Muscle of back (tissue), 13 donors: ENCODE measurements at places on chromosomes 3 and 15. TPM values are rescaled to one million over a fixed set of nuclear protein-coding genes. Genes with fewer than 3 reads are reported as not detected.

GRCh38 chr3:15726043-15726442, 71.7 kb downstream of the ANKRD28 start:
- DNase-seq: no peak

DNA sequence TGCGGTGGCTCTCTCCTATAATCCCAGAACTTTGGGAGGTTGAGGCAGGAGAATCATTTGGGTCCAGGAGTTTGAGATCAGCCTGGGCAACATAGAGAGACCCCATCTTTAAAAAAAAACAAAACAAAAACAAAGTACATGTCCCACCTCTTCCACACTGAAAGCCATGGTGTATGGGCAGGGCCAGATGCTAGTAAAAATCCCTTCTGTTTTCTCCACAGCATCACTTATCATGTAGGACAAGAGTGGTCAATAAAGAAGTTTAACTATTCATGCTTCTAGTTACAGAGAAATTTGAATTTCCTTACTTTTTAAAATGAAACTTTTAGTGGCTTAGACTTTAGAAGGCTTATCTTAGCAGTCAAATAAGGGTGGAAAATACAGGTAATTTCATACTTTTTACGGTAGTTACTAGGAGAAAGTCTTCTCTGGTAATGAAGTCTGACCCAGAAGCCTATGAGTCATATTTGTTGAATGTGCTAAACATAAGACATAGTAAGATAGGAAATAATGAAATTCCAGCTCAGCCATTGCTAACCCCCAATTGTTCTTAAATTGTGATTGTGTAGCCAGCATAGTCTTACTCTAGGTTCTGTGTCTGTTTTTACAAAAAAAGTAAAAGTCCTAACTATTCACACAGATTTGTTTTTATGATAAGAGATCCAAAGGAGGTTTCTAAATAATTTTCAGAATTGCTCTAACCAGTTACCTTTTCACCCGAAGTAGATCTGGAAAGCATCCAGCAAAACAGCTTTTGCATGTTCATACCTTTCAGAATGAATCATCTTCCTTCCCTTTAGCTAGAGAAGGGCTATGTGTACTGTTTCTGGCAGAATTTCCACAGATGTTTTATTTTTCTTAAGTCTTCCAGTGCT, 16.4 kb upstream of the ZNF609 start:
- DNase-seq: no peak

DNA sequence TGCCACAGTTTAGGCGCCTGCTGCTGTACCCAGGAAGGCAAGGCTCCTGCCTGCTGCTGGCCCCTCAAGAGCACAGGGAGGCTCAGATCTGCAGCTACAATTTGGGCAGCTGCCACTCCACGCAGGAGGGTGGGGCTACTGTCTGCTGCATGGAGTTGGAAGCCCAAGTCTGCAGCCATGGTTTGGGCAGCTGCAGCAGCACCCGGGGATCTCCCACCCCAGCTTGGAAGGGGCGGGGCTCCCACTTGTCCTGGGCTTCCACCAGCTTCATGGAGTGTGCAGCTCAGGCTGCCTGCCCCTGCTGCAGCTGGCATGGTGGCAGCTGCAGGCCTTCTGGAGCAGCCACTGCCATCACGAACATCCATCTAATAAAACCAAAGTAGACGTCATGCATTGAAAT, 512.9 kb downstream of the PYDC2 start:
- no peak for DNase-seq

- no peak for DNase-seq
Measured at GRCh38 chr15:95287720-95288103, 1042.8 kb upstream of the NR2F2 start.

DNA sequence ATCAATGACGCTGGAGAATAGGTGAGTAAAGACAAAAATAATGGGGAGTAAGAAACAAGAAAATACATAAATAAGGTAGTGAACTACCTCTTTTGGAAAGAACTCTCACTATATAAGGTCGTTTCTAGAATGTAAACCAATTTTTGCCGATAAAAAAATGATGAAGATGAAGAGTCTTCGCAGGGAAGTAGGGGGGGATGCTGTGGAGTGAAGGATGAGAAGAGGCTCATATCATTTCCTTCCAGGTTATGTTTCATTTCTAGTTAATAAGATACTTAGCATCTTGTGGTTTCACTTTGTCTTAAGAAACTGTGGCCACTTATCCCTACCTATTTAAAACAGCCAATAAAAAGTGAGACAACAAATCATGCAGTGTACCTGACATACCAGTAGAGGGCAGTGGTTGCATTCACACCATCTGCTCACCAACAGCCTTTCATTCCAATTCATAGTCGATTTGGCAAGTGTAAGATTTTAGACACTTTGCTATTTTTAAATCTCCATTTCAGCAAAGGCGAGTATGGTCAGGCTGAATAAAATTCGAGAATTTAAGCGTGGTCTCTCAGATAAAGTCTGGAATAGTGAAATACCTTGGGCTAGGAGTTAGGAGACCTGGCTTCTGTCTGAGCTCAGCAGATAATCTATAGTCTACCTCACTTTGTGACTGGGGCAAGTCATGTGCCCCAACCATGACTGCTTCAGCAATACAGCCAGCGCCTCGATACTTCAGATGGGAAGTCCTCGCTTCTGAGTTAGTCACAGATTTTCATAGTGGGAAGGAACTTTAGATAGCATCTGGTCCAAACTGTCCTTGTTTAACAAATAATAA, 28.9 kb upstream of the ICE2 start:
- DNase-seq: peak; percentile 79

CLSTN2 gene
- polyA plus RNA-seq: 3.6 TPM

DNA sequence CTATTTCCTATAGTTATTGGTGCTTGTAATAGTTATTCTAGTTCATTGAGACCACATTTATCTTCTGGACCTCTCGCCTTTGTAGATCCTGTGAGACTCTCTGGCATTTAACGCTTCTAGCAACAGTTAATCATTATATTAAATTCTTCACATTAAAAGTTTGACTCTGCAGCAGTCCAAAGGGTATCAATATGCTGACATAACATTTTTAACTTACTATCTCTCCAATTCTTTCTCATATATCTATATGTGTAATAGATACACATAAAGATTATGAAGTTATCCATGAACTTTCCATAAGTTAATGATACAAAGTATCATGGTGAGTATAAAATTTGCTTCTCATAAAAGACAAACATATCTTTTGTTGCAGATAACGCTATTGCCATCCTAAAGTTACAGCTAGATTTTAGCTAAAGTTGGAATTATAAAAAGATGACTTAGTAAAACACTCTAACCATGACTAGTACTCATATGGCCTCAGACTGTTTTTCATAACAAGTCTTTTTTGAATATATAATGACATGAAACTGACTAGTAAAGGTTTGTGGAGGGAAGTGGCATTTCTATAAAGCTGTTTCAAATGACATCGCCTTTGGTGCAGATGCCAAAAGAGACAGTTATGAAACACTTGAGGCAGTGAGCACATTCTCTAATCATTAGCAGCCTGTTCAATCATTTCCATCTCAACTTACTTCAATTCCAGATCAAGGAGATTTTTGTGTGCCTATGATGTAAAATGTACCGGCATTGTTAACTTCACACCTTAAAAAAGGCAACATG, 379.3 kb upstream of the CBLB start:
- peak; percentile 13 for DNase-seq

GRCh38 chr3:176954517-176954916, 242.8 kb downstream of the TBL1XR1 start:
- no peak for DNase-seq

FETUB gene
- polyA plus RNA-seq: not detected

DNA sequence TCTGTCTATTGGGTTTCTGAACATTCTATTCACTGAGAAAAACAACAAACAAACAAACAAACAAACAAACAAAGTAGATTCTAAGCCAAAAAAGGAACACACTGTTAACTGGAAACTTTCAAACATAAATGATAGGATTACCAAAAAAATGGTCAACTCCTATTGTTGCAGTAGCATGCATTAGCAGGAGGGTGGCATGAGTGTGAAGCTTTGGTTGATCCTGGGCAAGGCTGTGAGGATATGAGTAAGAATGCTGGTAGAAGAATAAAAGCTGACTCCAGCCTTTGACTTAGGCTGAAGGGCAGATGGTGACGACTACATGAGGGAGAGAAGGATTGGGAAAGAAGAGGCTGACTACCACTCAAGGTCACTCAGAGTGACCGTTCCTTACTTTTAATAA, 810.3 kb downstream of the VGLL3 start:
- DNase-seq: no peak

GPR15 gene
- polyA plus RNA-seq: not detected

- DNase-seq: no peak
Measured at GRCh38 chr3:125386811-125387210, 11.7 kb upstream of the ZNF148 start.

TEX55 gene
- not detected for polyA plus RNA-seq

DNA sequence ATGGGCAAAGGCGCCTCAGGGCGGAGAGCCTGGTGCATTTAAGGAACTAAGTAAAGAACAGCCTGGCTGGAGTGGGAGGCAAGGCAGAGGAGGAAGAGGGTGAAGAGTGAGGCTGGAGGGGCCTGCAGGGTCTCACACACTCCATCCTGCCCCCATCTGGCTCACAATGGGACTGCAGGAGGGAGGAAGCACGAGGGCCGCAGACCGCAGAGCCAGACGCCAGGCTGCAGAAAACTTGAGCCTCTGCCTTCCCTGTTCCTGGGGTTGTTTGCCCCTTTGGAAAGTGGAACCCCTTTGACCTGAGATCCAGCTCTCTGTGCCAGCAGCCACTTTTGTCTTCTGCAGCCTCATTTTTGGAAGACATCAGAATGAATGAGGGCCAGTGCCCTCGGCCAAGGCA, 138.0 kb downstream of the SRGAP3 start:
- no peak for DNase-seq

- DNase-seq: no peak
Measured at GRCh38 chr15:51765751-51766150, 14.4 kb downstream of the TMOD2 start.

DNA sequence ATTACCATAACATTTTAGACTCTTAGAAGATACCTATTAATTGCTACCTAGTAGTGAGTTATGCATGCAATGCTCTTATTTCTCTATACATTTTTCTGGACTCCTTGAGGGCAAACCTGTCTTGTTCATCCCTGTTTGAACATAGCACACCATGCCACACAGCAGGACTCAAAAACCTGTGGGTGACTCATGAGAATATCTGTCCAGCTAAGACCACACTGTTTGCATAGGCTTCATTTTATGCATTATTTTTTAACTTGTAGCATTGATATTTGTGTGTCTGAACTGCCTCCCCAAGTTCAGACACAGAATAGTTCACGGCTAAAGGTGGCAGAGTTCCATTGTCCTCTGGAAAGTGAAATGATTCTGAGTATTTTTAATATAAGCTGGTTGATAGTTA, 1.8 kb downstream of the LMCD1 start:
- DNase-seq: peak; percentile 38

DNA sequence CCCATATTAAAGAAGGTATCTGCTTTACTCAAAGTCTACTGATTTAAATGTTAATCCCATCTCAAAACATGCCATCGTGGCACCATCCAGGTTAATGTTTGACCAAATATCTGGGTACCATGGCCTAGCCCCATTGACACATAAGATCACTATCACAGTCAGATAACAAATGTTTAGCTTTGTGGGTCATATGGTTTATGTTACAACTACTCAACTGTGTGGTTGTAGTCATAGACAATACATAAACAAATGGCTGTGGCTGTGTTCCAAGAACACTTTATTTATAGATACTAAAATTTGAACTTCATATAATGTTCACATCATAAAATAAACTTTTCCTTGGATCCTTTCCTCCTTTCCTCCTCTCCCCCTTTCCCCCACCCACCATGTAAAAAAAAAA, 9.8 kb upstream of the SNRPN start:
- DNase-seq: peak; percentile 29

NANOGP8 gene
- polyA plus RNA-seq: 0.39 TPM

- no peak for DNase-seq
Measured at GRCh38 chr15:38079236-38079635, 144.8 kb downstream of the TMCO5A start.

SLC22A13 gene
- 0.08 TPM for polyA plus RNA-seq

GOLGA8S gene
- 0.50 TPM for polyA plus RNA-seq

FAM227B gene
- 7.6 TPM for polyA plus RNA-seq

- DNase-seq: no peak
Measured at GRCh38 chr15:44328135-44328534, 39.6 kb downstream of the GOLM2 start.

AADAC gene
- polyA plus RNA-seq: 2.2 TPM

DNA sequence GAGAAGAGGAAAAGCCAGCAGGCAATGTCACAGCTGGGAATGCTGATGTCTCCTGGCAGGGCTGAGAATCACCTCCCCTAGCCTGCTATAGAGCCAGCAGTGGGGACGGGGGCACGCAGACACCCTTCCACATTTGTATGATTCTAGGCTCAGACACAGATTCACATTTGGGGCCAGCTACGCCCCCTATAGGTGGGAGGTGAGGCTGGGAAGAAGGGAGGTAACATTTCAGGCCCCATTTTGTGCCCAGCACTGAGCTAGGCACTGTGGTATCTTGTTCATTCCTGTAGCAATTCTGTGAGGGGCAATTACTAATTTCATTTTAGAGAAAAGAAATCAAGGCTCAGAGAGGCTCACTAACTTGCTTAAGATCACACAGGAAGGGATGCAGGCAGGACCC, 15.9 kb upstream of the ACAD9 start:
- no peak for DNase-seq

MUC20 gene
- polyA plus RNA-seq: 4.3 TPM

DNA sequence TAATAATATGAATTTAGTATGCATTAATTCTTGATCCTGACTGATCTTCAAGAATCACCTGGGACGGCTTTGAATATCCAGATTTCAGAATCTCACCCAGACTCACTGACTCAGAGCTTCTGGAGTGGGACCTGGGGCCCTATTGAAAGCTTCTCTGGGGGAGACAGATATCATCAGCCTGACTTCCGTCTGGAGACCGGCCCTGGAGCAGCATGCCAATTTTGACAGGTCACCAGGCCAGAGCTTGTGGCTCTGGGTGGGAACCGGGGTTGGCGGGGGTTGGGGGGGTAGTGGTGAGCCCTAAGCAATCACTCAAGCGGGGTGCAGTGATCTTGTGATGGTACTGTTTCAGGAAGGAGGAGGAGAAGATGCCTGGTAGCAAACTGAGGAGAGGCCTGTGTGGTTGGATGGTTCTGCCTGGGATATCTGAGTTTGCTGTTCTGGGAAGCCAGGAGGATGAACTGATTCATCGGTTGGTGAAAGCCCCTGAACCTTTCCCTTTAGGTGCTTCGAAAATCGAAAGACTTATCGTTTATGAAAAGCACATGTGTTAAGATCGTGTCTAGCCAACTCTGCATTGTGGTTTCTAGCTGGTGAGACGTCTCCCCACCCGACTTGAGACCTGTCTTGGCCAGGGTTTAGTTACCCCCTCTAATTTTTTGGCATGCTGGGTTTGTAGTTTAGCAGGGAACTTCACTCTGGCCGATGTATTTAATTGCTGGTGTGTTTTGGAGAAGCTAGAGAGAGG, 263.9 kb upstream of the C2CD4B start:
- no peak for DNase-seq

GRCh38 chr15:41501191-41501917, 7.7 kb downstream of the ITPKA start:
- DNase-seq: no peak

ATP13A3 gene
- polyA plus RNA-seq: 31.8 TPM

GRCh38 chr3:141389703-141390102, 21.4 kb downstream of the ZBTB38 start:
- DNase-seq: no peak
